NCI-H510A (cell line): ENCODE measurements at places on chromosomes 16 and 17.

GRCh38 chr16:1097800-1098199 lies 1.8 kb upstream of the C1QTNF8 start:
- no peak for DNase-seq

- DNase-seq: no peak
Observed at GRCh38 chr17:62653826-62654761, 26.6 kb downstream of the MRC2 start.

DNA sequence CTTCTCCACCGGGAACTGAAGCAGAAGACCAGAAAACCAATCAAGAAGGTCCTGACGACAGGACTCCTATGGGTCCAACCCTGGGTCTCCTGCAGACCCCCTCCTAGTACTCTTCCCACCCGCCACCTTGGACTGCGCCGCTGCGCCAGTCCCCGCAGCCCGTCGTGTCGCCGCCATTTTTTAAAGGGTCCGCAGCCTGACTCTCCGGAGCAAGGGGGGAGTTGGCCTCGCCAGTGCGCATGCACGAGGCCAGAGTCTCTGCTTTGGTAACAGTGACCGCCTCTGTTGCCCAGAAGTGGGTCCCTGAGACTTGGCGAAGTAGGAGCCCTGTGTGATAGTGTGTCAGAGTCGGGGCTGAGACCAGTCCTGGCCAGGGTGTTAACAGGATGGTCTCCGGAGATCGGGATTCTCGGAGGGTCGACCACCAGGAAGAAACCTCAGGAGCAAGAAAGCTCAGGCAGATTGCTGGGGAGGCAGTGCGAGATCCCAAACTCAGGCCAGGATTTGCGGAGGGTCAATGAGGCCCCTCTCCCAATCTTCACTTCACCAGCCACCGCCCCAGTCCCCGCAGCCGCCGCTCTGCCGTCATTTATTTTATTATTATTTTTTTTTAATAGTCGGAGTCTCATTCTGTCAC lies 612.5 kb downstream of the KCNJ18 start:
- no peak for DNase-seq

DNA sequence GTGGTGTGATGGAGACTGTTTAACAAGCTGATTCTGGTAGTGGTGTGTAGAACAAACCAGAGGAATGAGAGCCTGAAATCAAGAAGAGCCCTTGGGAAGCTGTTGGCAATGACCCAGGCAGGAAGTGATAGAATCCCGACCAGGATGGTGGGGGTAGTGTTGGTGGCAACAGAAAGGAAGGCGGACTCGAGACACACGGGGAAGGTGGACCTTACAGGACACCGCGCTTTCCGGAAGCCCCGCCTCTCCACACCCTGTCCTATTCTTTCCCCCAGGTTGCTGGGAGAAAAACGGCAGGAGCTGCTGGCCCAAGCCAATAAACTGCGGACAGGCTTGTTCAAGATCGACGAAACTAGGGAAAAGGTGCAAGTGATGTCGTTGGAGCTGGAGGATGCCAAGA lies 30.0 kb upstream of the KDM6B start:
- DNase-seq: no peak

- no peak for DNase-seq
Observed at GRCh38 chr17:41619036-41619926, 5.1 kb downstream of the KRT17 start.

GRCh38 chr17:82101301-82101715 lies 3.3 kb upstream of the FASN start:
- no peak for DNase-seq

GRCh38 chr17:9360677-9361081 lies 214.9 kb downstream of the STX8 start:
- DNase-seq: no peak

DNA sequence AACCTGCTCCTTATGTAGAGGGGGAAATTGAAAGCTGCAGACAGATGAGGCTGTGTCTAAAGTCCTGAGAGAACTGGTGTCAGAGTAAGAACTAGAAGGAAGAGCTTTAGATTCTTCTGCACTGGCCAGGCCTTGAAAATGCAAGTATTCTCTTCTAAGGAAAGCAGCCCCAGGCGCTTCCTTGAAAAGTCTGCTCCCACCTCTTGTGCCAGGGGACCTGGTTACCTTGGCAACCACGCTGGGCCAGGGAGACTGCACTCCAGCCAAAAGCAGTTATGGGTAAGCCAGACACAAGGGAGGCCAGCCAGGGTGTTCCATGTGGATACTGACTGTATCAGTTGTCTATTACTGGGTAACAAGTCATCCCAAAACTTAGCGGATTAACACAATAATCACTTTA lies 228.6 kb upstream of the SDK2 start:
- DNase-seq: no peak

- no peak for DNase-seq
Observed at GRCh38 chr17:69764146-69764545, 310.9 kb upstream of the KCNJ16 start.

GRCh38 chr17:74605361-74605760 lies 13.3 kb upstream of the CD300LD start:
- DNase-seq: no peak

DNA sequence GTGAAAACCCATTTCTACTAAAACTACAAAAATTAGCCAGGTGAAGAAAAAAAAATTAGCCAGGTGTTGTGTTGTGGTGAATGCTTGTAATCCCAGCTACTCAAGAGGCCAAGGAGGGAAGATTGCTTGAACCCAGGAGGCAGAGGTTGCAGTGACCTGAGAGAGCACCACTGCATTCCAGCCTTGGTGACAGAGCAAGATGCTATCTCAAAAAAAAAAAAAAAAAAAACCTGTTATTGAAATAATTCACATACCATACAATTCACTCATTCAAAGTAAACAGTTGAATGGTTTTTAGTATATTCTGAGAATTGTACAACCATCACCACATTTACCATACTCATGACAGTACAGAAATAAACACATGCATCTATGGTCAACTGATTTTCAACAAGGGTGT lies 31.0 kb downstream of the ZNRF1 start:
- DNase-seq: no peak
